ENCODE measurements at places on chromosomes 4 and X. TPM values are rescaled to one million over a fixed set of nuclear protein-coding genes. Genes with fewer than 3 reads are reported as not detected.

- no peak for DNase-seq
Observed at GRCh38 chrX:38170556-38170955, 50.1 kb downstream of the SRPX start.

DNA sequence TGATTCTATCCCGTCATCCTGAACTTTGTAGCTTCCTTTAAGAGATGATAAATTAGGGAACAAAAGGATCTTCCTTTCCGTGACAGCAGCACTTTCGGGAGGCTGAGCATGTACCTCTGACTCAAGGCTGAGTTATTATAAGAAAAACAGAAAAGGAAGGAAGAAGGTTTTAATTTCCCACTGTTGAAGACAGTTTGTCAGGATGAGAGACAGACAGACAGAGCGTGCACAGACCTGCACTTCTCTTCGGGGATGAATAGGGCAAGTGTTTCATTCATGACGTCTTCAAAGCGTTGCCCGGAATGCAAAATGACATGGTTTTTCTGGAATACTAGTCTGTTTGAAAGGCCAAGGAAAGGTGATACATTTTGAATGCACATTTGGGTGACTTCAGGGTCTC is 405.3 kb upstream of the FAT1 start:
- DNase-seq = no peak

GRCh38 chr4:106738121-106738520 is 298.0 kb downstream of the DKK2 start:
- no peak for DNase-seq

DNA sequence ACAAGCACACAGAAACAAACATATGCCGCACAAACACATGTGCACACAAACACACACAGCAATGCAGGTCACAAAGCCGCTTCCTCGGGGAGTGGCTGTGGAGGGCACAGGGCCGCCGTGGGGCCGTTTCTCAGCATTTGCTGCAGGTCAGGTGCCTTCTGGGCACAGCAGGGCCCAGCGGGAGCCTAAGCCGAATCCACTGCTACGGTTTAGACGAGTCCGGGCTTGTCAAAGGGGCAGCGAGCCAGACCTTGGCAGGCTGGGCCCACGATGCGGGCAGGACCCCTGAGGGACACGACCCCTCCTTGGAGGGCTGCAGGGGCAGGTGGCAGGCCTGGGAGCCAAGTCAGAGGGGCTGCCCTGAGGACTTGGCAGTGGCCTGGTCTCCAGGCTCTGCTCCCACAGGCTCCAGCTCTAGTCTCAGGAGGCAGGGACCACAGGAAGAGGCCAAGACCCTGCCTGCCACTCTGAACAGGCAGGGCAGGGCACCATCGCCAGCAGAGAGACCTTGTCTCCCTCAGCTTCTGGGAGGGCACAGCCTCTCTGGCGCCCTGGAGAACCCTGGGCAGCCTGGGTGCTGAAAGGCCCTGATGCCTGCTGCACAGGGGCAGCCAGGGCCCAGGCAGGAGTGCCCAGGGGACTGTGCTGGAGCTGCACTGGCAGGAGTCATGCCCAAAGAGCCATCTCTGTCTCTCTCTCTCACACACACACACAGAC is 5.5 kb upstream of the ATP2B3 start:
- DNase-seq = no peak

DNA sequence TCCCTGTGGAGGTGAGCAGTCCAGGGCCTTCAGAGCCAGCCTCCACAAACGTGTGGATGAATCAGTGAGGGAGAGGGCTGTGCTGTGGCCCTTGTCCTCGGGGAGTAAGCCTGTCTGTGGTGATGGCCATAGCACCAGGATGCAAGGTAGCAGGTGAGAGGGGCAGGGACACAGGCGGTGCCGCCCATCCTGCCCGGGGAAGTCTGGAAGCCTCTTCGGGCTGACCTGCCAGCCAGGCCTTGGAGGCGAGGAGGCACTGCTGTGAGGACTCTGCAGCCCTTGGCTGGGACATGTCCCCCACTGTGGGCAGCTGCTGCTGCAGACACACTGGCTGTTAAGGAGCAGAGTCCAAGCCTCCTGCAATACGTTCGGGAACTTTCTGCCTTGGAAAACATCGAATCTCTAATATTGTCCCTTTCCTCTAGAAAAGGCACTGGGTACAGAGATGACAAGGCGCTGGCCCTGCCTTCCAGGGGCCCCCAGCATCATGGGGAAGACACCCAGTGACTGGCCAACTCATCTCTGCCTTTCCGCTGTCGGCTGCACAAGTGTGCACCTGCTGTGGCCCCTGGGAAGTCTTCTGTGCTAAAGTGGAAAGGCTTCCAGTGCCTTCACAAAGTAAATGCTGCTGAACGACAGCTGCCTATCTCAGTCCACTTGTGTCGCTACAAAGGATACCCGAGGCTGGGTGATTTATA is 101.4 kb downstream of the ADRA2C start:
- no peak for DNase-seq

DNA sequence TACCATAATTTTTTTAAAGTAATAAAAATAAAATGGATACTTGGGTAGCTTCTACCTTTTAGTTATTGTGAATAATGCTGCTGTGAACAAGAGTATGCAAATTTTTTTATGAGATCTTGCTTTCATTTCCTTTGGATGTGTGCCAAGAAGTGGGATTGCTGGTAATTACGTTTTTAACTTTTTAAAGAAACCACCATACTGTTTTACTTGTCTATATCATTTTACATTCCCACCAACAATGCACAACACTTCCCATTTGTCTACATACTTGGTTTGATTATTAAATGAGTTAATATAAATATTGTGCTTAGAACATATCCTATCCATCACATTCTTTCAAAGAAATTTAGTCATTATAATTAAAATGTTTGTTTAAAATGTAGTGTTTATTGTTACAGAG is 3.9 kb upstream of the SULT1B1 start:
- DNase-seq = no peak

GRCh38 chrX:101393530-101394305 is 2.9 kb downstream of the RPL36A start:
- DNase-seq = no peak

GRCh38 chr4:24659241-24659961 is 75.0 kb upstream of the DHX15 start:
- DNase-seq = no peak

DNA sequence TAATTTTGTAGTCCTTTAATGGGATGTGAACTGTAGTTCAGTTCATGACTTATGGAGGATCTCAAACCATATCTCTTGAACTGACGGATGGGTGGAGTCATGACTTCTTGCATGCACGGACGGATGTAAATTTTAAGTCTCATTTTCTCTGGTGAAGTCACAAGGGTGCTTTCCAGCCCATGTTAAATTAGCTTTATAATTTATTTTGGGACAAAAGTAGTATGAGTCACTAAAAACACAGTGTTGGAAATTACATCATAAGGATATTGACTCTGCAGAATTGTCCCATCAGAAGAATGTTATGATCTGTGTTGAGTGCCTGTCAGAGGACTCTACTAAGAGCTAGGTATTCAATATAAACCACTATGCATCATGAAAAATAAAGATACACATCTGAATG is 6.8 kb upstream of the PAGE5 start:
- no peak for DNase-seq

The GLOD5 gene
- total RNA-seq = not detected

The AADAT gene
- 24.2 TPM for total RNA-seq

The ESX1 gene
- total RNA-seq = not detected

The TAB3 gene
- 20.0 TPM for total RNA-seq

The GABRQ gene
- total RNA-seq = 1.5 TPM

The NDST3 gene
- 0.59 TPM for total RNA-seq

The NCAPG gene
- 132 TPM for total RNA-seq

Measured in neural progenitor cell (in vitro differentiated cells).